Fibroblast of skin of back (primary cell): ENCODE measurements at places on chromosomes 5 and 9.

- DNase-seq = peak; percentile 95
Observed at GRCh38 chr5:127001621-127002296, 28.6 kb downstream of the MARCHF3 start.

DNA sequence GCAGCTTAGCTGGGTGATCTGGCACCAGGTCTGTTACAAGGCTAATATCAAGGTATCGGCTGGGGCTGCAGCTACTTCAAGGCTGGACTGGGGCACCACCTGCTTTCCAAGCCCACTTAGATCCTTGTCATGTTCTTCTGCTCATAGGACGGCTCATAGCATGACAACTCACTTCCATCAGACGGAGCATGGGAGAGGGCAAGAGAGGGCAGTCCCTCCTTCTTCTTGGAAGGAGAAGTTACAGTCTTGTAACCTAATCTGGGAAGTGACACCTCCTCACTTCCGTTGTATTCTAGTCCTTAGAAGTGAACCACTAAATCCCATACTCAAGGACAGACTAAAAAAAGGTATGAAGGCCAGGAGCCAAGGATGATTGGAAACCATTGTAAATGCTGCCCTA lies 258.2 kb downstream of the MAST4 start:
- no peak for DNase-seq

DNA sequence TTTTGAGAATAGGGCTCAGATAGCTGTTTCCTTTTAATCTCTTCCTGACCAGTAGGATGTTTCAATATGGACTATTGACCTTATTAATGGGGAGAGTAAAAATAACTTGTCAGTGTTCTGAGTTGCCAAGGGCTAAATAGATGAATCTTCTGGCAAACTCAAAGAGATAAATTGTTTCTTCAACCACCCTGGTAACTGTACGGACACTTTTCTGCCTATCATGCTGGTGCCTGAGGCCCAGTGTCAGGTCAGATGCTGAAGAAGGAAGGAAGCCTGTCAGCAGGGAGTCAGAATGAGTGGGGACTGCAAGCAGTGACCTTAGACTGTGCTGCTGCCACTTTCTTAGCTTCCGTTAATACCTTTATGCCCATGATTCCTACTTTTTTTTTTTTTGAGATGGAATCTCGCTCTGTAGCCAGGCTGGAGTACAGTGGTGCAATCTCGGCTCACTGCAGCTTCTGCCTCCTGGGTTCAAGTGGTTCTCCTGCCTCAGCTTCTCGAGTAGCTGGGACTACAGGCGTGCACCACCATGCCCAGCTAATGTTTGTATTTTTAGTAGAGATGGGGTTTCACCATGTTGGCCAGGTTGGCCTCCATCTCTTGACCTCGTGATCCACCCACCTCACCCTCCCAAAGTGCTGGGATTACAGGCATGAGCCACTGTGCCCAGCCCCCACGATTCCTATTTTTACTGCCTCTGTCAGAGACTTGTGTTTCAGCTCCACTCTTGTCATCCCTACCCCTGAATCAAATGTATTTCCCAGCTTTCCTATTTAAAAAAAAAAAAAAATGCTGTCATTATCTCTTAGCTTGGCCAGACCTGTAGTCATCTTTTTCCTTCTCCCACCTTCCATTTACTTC lies 33.7 kb downstream of the TGFBR1 start:
- no peak for DNase-seq

- peak; percentile 37 for DNase-seq
Observed at GRCh38 chr5:74275171-74275992, 365.1 kb downstream of the ENC1 start.

DNA sequence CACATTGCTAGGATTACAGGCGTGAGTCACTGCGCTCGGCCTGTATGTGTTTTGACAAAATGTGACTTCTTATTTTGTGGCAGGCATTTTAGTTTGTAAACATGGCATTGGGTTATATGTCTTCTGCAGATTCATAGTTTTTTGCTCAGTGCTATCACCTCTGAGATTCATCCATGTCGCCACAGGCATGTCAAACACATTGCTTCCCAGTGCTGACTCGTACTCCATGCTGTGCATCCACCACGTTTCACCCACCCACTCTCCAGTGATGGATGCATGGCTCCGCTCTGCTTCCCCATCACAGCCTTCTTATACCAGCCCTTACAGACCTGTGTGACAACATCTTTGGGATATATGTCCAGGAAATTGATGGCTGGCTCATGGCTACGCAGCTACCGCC lies 158.8 kb downstream of the GAS1 start:
- DNase-seq = peak; percentile 66

DNA sequence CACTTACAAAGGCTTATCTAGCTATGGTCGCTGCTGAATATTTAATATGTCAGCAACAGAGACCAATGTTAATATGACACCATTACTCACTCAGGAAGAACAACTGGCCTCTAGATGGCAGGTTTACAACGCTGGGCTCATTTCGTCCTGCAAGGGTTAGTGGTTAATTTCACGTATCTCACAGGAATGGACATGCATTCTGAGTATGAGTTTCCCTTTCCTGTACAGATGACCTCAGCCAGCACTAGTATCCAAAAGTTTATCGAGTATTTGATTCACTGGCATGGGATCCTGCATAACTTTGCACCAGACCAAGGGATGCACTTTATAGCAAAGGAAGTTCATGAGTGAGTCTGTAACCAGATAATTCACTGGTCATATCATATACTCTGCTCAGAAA lies 8.7 kb upstream of the TRPC7 start:
- peak; percentile 51 for DNase-seq

DNA sequence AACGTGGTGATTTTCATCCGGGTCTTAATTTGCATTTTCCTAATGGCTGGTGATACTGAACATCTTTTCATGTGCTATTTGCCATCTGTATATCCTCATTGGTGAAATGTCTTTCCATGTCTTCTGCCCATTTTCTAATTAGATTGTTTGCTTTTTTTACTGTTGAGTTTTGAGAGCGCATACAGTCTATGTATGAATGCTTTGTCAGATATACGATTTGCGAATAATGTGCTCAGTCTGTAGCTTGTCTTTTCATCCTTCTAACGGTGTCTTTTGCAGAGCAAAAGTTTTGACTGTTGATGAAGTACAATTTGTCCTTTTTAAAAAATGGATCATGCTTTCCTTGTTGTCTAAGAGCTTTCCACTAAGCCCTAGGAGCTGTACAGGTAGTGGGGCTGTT lies 143.0 kb downstream of the RGS3 start:
- DNase-seq = no peak

- DNase-seq = no peak
Observed at GRCh38 chr9:131203431-131204218, 72.7 kb downstream of the FAM78A start.

- peak; percentile 9 for DNase-seq
Observed at GRCh38 chr5:4674166-4674565, 466.0 kb upstream of the ADAMTS16 start.

DNA sequence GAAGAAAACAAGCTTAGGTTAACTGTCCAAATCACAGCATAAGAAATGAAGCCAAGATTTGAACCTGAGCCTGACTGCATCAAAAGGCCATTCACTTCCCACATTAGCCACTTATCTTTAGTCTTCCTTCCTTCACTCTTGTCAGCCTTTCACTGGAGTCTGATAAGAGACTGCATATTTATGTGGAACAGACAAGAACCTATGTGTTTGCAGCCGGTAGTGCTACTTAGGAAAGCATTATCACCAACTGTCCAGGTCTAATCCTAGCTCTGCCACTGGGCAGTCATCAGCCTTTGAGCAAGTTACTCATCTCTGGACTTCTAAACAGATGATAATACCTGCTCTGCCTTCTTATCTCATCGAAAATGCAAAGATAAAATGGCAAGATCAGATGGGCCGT lies 12.1 kb upstream of the ATP6V0E1 start:
- DNase-seq = no peak

GRCh38 chr5:147791181-147791580 lies 8.7 kb upstream of the JAKMIP2 start:
- no peak for DNase-seq

DNA sequence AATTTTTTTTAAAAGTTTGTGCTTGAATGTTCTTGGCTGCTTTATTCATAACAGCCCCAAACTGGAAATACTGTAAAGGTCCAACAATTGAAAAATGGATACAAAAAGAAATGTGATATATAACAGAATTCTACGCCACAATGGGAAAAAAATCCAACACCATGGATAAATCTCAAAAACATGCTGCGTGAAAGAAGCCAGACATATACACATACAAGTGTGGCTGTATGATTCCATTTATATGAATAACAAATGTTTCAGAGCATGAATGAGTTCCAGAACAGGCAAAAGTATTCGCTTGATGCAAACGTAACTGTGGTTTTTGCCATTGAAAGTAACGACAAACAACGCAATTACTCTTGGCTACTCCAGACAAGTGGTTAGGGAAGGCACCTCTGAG lies 7.2 kb upstream of the SFXN1 start:
- DNase-seq = no peak

GRCh38 chr9:135416664-135417290 lies 62.8 kb upstream of the PPP1R26 start:
- DNase-seq = no peak

DNA sequence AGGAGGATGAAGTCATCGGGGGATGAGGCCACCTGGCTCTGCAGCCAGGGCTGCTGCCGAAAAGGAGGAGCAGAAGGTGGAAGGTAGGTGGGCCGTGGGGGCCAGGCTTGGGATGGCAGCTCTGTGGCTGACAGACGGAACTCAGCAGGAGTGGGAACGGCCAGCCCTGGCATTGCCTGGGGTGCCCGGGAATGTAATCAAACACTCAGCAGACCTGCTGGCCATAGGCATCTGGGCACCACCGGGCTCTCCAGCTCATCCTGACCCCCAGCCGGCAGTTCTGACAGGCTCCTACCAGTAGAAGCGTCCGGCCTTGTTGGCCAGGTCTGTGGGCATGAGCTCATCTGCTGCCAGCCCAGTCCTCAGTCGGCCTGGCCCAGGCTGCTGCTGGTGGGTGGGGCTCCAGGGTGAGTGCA lies 4.3 kb upstream of the FAT2 start:
- no peak for DNase-seq

DNA sequence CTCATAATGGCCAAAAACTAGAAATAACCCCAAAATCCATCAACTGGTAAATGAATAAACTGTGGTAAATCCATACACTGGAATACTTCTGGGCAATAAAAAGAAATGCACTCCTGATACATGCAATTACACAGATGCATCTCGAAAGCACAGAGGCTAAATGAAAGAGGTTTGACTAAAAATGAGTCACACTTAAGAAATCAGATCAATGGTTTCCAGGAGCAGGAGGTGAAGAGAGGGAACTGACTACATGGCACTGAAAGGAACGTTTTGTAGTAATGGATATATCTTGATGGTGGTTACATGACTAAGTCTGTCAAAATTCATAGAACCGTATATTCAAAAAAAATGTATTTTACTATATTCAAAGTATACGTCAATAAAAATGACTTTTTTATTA lies 42.4 kb downstream of the STRBP start:
- DNase-seq = no peak

DNA sequence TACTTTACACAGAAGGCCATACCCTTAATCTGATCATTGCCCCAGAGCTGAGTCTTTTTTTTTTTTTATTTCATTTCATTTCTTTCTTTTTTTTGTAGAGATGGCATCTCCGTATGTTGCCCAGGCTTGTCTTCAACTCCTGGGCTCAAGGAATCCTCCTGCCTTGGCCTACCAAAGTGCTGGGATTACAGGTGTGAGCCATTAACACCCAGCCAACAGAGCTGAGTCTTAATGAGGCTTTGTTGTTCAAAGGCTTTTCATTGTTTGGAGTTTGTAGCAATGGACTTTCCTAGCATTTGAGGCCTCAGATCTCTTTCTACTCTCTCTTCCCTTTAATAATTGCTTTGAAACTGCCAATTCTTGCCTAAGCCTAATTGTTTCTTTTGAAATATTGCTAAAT lies 176.5 kb upstream of the FBN2 start:
- DNase-seq = no peak

- peak; percentile 59 for DNase-seq
Observed at GRCh38 chr9:32431940-32432555, 47.6 kb downstream of the ACO1 start.
